ENCODE measurements at places on chromosomes 16 and 17.

GRCh38 chr17:57401556-57402488 is 145.5 kb downstream of the MSI2 start:
- H3K4me1 ChIP-seq = peaks cover 13% of the 10 kb centered on the region
- H3K4me3 ChIP-seq = no peak overlapping the region
- H3K27ac ChIP-seq = no peak overlapping the region
- H3K27me3 ChIP-seq = no peaks in the 10 kb centered on the region
- DNase-seq = no peak
- peaks cover 4% of the 10 kb centered on the region for H3K36me3 ChIP-seq

DNA sequence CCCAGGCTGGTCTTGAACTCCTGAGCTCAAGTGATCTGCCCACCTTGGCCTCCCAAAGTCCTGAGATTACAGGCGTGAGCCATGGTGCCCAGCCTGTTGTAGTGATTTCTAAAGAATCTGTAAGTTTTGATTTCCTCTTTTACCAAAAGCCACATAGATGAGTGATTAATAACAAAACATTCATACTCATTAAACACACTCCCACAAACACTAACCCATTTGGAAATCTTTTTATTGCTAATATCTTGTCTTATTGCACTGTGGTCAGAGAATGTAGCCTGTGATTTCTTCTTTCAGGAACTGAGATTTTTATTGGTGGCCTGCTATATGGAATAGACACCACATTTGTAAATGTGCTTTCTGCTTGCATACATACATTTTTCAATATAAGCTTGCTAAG is 31.6 kb downstream of the MYH10 start:
- no peaks in the 10 kb centered on the region for H3K36me3 ChIP-seq
- no peak overlapping the region for H3K27ac ChIP-seq
- no peaks in the 10 kb centered on the region for H3K4me1 ChIP-seq
- no peak for DNase-seq
- H3K4me3 ChIP-seq = no peak overlapping the region

GRCh38 chr17:42431758-42432161 is 8.7 kb upstream of the CAVIN1 start:
- H3K4me3 ChIP-seq = no peak overlapping the region
- no peaks in the 10 kb centered on the region for H3K36me3 ChIP-seq
- no peak for DNase-seq

GRCh38 chr17:6639586-6640535 is 650 bp downstream of the KIAA0753 start:
- peaks cover 5% of the 10 kb centered on the region for H3K36me3 ChIP-seq
- peak overlapping the region; percentile 73 for H3K27ac ChIP-seq
- no peaks in the 10 kb centered on the region for H3K27me3 ChIP-seq
- H3K4me1 ChIP-seq = peaks cover 56% of the 10 kb centered on the region

GRCh38 chr16:67430977-67431774 is at the start of gene HSD11B2:
Gene HSD11B2 (plus strand): TSS chr16:67431121. CDS start chr16:67431249, 128 bp downstream.
- no peaks in the 10 kb centered on the region for H3K36me3 ChIP-seq
- H3K4me3 ChIP-seq = peak within 1 kb of the TSS; percentile 54
- no peaks in the 10 kb centered on the region for H3K27me3 ChIP-seq

- peak; percentile 90 for DNase-seq
- no peaks in the 10 kb centered on the region for H3K36me3 ChIP-seq
- peaks cover 11% of the 10 kb centered on the region for H3K4me1 ChIP-seq
- H3K4me3 ChIP-seq = peak overlapping the region; percentile 12
- H3K27me3 ChIP-seq = no peaks in the 10 kb centered on the region
These were observed 456.2 kb upstream of the DYNLRB2 start for GRCh38 chr16:80084614-80085013.

GRCh38 chr16:21179126-21179982 is 20.9 kb downstream of the LDAF1 start:
- H3K36me3 ChIP-seq = peaks cover 76% of the 10 kb centered on the region
- no peaks in the 10 kb centered on the region for H3K4me1 ChIP-seq
- DNase-seq = no peak
- H3K27me3 ChIP-seq = no peaks in the 10 kb centered on the region
- no peak overlapping the region for H3K4me3 ChIP-seq

DNA sequence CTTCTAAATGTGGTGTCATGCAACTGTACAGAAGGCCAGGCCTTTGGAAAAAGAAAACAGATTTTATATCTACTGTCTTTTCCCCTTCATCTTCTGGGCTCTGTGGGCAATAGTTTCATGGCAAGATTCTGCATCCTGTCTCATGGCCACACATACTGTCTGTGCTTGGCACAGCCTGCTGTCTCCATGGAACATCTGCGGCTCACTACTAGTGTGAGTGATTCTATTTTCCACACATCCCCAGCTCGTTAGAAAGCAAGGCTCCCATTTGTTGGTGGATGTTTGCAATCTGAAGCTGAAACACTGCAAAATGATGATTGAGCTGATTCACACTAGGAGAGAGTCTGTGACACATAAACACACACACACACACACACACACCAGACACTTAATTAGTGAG is 32.4 kb downstream of the CACNG3 start:
- no peak overlapping the region for H3K27ac ChIP-seq
- H3K27me3 ChIP-seq = no peaks in the 10 kb centered on the region
- no peaks in the 10 kb centered on the region for H3K4me1 ChIP-seq
- H3K4me3 ChIP-seq = no peak overlapping the region
- peak; percentile 34 for DNase-seq
- H3K36me3 ChIP-seq = no peaks in the 10 kb centered on the region

GRCh38 chr17:40931311-40931710 is 6.1 kb downstream of the KRT23 start:
- no peak for DNase-seq
- no peaks in the 10 kb centered on the region for H3K4me1 ChIP-seq
- no peaks in the 10 kb centered on the region for H3K27me3 ChIP-seq
- no peak overlapping the region for H3K27ac ChIP-seq
- no peaks in the 10 kb centered on the region for H3K36me3 ChIP-seq
- no peak overlapping the region for H3K4me3 ChIP-seq

DNA sequence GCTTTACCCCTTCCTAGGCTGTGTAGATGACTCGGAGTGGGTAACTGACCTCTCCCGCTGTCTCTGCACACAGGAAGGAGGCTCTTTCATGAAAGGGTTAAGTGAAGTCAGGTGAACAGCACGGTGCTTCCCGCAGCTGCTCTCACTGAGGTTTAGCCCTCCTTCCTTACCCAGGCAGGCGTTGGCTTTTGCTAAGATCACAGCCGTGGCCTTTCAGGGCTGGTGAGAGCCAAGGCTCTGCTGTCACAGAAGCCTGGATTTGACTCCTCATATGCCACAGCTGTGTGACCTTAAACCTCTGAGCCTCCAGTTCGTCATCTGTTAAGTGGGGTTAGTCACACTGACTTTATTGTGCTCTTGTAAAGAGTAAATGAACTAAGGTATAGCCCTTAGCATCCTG is 90.9 kb upstream of the PLCG2 start:
- peaks cover 13% of the 10 kb centered on the region for H3K36me3 ChIP-seq
- peaks cover 40% of the 10 kb centered on the region for H3K4me1 ChIP-seq
- H3K27me3 ChIP-seq = no peaks in the 10 kb centered on the region
- H3K27ac ChIP-seq = no peak overlapping the region
- no peak for DNase-seq

DNA sequence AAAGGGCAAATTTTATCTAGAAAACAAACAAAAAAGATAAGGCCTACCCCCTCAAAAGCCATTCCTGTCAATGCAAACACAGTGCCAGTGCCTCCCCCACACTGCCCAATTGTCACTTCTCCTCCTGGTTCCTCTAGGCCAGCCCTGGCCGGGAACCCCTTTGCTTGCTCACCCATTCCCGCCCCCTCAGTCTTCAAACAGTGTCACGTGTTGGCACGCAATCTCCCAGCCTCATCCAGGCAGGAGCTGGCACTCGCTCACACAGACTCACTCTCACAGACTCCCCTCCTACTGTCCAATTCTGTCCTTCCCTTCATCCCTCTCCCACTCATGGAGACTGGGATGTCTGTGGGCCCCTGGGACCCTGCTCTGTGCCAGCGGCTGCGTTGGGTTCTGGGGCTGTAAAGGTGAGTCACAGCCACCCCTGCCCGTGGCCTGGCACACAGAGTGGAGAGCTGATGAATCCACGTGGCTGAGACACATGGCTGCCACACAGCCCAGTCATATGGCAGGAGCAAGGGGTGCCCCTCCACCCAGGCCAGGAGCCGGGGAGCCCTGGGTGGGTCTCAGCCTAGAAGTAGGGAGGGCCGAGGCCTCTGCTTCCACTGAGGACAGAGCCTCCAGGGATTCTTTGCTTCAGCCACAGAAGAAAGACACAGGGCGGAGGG is 54.8 kb downstream of the VAC14 start:
- H3K27ac ChIP-seq = peak overlapping the region; percentile 81
- H3K4me1 ChIP-seq = peaks cover 70% of the 10 kb centered on the region
- no peak overlapping the region for H3K4me3 ChIP-seq
- H3K36me3 ChIP-seq = peaks cover 6% of the 10 kb centered on the region

DNA sequence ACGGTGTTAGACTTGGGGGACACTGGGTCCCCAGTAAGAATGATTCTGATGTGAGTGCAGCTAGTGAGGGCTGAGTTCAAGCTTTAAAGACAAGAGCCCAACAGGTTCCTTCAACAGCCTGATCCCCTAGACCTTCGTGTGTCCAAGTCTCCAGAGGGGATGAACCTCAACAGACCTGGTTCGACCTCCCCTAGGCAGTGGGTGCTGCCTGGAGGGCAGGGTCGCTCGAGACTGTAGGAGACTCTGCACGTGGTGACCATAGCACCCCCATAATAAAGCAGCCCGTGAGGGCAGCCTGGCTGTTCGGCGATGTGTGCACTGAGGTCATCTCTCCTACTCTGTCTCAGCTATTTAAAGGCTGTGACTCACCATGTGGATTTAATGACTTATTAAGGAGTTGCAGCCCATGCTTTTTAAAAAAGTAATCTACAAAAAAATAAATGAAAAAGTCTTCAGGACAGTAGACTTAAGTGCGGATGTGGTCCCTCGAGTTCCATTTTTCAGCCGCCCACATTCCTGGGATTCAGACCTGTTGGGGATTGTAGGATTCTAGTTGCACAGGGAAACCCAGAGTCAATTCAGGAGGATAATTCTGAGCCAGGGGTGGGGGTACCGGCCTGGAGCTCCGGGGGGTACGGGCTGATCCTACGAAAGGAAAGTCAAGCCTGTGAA is 23.4 kb upstream of the METRNL start:
- no peak for DNase-seq
- H3K4me3 ChIP-seq = no peak overlapping the region
- peak overlapping the region; percentile 73 for H3K27ac ChIP-seq
- H3K4me1 ChIP-seq = peaks cover 38% of the 10 kb centered on the region

DNA sequence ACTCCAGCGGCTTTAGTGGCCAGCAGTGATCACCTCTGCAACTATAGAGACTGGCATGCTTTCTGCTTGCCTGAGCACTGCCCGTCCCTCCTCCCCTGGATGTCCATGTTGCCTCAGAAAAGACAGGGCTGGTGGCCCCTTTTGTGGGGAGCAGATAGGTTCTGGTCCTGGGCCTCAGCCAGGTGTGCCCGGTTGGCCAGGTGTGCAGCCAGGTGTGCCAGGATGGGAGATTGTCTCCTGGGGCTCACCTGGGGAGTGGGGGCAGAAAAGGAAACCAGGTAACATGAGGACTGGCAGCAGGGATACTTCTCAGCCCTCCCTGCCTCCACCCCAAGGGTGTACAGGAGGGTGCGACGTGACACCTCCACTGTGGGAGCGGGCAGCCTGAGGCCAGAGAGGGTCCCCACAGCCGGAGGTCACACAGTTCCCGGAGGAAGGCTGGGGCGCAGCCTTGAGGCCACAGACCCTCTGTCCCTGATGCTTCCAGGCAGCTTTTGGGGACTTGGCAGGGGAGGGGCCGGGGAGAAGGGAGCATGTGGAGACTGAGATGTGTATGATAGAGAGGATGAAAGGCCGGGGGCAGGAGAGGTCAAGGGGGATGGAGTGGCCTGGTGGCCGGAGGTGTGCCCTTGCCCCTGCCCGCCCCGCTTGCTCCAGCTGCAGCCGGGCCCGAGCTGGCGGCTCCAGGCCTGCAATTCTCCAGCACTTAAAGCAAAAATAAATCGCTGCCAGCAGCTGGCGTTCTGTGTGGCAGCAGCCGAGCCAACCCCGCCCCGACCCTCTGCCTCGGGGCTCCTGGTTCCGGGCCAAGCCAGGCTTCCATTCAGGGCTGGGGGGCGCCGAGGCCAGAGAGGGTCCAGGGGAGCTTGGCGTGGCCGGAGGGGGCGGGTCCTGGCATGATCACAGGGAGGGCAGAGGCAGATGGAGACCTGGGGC is 6.7 kb downstream of the KCNJ12 start:
- no peaks in the 10 kb centered on the region for H3K27me3 ChIP-seq

- no peak for DNase-seq
- H3K27me3 ChIP-seq = no peaks in the 10 kb centered on the region
- no peaks in the 10 kb centered on the region for H3K4me1 ChIP-seq
- H3K27ac ChIP-seq = no peak overlapping the region
These were observed 473.9 kb downstream of the CDH13 start for GRCh38 chr16:83100679-83101078.

GRCh38 chr17:74430706-74431567 is 951 bp upstream of the GPRC5C start:
- H3K27ac ChIP-seq = peak overlapping the region; percentile 91
- H3K27me3 ChIP-seq = no peaks in the 10 kb centered on the region
- peak overlapping the region; percentile 61 for H3K4me3 ChIP-seq
- no peaks in the 10 kb centered on the region for H3K36me3 ChIP-seq
- no peak for DNase-seq

DNA sequence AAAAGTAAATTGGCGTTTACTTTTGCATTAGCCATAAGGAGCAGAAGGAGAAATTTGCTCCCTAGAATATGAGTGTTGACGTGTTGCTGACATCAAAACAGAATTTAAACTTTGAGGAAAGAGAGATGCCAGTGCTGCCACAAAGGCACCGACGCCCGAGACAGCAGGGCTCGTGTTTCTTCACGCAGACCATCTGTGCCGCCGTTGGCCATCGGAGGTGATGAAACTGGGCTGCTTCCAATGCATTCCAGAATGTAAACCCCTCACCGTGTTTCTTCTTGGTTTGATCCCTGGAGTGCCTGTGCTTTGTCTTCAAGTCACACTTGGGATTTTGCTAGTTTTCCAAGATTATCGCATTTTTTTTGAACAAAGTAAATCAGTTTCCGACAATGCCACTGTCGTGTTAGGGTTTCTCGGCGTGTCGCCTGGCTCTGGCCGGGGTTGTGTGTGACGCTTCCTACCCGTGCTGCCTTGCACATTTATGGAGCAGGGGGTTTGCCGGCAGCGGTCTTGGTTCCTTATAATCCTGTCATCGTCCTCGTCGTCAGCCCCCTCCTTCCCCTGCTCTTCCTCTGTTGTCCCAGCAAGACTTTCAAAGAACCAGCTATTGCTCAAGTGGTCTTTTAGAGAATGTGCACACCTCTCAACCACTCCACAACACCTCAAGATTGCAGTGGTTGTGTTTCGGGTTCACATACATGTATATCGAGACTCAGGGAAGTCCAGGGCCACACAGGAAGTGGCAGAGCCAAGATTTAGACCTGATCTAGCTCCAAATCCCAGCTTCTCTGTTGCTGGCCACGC is 103.9 kb downstream of the METRNL start:
- DNase-seq = no peak
- H3K4me1 ChIP-seq = peaks cover 24% of the 10 kb centered on the region
- no peaks in the 10 kb centered on the region for H3K27me3 ChIP-seq
- H3K27ac ChIP-seq = peak overlapping the region; percentile 56

GRCh38 chr16:16960785-16961184 is 510.0 kb downstream of the XYLT1 start:
- H3K27me3 ChIP-seq = no peaks in the 10 kb centered on the region
- H3K4me3 ChIP-seq = no peak overlapping the region
- no peak for DNase-seq
- no peaks in the 10 kb centered on the region for H3K36me3 ChIP-seq
- H3K27ac ChIP-seq = no peak overlapping the region
- no peaks in the 10 kb centered on the region for H3K4me1 ChIP-seq

- H3K27me3 ChIP-seq = no peaks in the 10 kb centered on the region
- H3K36me3 ChIP-seq = no peaks in the 10 kb centered on the region
- H3K27ac ChIP-seq = no peak overlapping the region
- DNase-seq = no peak
These were observed 99.7 kb downstream of the CDH8 start for GRCh38 chr16:61936522-61936921.

Data from vagina (tissue), 2 donors.